ENCODE measurements at places on chromosomes 11 and 22.
A peak's percentile ranks its signal among the peaks of the same experiment; 100 is the strongest.

- peak; percentile 63 for DNase-seq
Observed at GRCh38 chr11:12862696-12863469, 146.2 kb upstream of the RASSF10 start.

- no peak for DNase-seq
Observed at GRCh38 chr11:132872211-132872610, 660.1 kb downstream of the OPCML start.

DNA sequence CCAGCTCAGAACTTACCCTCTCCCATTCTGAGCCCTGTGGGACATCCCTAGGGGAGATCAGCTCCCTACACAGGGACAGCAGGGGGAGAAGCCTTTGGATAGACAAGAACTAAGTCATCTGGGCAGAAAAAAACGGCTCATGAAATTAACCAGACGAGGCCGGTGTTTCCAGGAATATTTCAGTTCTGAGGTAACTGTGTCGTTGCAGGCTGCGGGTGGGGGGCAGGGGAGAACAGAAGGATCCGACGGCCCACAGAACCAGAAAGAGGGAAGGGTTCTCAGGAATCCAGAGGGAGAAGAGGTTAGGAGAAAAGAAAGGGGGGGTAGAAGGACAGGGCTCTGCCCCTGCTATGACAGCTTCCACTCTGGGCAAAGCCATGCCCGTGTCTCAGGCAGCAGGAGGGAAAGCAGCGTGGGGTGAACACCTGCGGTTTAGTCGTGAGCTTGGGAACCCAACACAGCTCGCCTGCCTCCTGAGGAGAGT, 3.6 kb downstream of the CLCF1 start:
- DNase-seq: no peak

GRCh38 chr11:72100462-72100861, 2.6 kb downstream of the LAMTOR1 start:
- peak; percentile 29 for DNase-seq

- no peak for DNase-seq
Observed at GRCh38 chr11:7524462-7525235, 10.8 kb downstream of the PPFIBP2 start.

DNA sequence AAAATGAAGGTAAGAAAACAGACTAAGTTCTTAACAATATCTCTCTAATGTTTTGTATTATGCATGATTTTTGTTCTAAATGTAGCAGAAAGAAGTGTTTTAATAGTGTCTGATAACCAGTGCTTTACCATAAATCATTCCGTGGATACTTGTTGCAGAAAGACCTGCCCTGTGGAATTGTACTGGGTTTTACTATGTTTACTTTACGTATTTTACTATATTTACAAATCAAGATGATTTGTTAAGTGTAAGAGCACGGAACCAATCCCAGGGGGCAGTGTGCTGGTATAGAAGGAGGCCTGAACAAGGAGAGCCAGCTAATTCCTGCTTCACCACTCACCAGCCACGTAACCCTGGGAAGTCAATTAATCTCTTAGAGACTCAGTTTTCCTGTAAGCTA, 1.4 kb downstream of the HTR3B start:
- no peak for DNase-seq

- no peak for DNase-seq
Observed at GRCh38 chr11:11975201-11976092, 33.0 kb downstream of the DKK3 start.

DNA sequence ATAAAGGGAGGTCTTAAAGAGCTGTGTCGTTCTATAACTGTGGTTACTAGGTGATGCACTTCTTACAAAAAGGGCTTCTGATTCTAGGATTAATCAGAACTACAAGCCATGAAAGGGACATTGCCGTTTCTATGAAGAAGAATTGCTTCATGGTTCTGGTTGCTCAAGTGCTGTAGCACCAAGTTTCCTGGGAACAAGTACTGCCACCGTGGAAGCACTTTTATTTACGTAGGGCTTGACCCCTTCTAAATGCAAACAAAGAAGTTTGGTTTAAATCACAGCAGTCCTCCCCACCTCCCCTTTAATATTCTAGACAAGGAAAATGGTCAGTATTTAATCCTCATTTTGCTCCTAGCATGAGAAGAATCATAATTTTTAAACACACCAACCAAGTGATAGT, 9.8 kb downstream of the YAP1 start:
- no peak for DNase-seq

DNA sequence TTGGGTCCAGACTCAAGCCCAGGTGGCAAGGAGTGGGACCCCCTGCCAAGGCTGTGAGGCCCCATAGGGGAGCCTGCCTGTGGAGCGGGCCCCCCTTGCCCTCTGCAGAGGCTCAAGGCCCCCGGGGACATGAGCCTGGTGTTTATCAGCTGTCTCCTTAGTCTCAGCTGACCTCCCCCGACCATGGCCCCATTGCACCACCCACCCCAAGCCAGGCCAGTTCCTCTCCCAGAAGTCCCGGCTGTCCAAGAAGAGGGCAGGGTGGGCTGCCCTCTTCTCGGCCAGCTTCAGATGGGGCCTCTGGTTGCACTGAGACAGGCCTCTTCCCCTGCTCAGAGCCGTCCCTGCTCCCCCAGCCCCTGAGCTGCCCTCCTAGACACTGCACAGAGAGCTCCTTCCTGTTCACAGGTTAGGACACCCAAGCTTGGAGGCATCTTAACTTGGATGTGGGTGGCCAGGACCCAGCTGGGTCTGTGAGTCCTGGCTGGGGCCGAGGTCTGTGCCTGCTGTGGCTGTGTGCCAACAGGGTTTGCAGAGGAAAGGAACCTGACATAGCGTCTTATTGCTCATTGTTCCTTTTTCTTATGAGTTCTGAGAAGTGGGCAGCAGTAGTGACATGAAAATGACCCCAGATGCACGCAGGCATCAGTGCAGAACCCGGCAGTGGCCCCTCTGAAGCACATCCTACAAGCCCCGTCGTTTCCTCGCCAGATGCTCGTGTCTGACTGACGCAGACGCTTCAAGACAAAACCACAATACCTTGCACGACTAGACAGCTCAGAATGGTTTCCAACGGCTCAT, 5.4 kb downstream of the TRABD start:
- no peak for DNase-seq

- DNase-seq: no peak
Observed at GRCh38 chr22:50141462-50141861, 29.1 kb upstream of the PANX2 start.

- no peak for DNase-seq
Observed at GRCh38 chr11:132992838-132993631, 539.3 kb downstream of the OPCML start.

GRCh38 chr11:13674799-13675509, 6.5 kb downstream of the FAR1 start:
- no peak for DNase-seq

- no peak for DNase-seq
Observed at GRCh38 chr11:70302419-70302752, 31.9 kb downstream of the PPFIA1 start.

GRCh38 chr11:100561323-100561722, 125.8 kb upstream of the ARHGAP42 start:
- DNase-seq: no peak

GRCh38 chr11:72812967-72813739, 1.1 kb upstream of the ATG16L2 start:
- no peak for DNase-seq

DNA sequence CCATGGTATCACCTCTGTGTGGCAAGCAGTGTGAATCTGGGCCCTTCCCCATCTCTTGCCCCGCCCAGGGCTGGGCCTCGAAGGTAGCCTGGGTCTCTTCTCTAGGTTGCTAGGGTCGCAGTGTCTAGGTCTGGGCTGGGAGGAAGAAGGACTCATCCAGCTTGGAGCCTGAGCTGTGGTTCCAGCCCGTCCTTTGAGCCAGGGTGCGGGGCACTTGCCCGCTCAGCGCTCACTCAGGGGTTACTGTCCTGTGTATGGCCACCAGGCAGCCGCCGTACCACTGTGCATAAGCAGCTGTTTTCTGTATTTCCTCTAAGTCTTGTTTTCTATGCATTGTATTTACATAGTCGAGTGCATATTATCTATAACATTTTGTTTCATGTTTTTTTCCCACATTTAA, 160.9 kb downstream of the TBC1D22A start:
- DNase-seq: no peak

DNA sequence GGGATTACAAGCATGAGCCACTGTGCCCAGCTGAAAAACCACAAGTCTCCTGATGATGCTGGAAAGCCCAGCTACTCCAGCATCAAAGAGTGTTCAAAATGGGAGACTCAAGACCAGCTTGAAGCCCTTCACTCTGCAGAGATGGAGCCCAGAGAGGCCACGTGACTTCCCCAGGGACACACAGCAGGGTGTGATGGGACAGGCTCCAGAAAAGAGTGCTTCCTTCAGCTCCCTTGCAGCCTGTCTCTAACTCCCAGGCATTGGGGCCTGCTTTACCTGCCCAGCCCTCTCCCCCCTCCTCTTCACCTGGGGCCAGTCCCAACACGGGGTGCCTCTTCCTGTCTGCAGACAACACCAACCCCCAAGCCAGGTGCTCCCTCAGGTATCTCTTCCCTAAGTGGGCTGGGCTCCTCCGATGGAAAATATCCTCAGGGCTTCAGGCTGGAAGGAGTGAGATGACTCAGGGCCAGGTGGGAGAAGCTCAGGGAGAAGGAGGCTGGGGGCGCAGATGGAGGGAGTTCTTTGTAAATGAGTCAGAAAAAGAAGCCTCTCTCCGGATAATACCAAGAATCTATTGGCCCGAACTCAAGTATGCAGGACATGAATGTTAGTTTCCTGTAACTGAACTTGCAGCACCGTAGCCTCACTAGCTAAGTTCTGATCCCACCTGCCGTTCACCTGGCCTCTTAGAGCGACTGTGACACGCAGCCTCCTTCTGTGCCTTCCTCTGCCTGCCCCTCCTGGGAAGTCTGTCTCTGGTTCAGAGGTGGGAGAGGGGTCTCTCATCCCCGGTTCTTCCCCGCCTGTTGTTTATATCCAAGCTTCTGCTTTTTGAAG, 326.6 kb downstream of the MN1 start:
- peak; percentile 63 for DNase-seq

- no peak for DNase-seq
Observed at GRCh38 chr11:35144136-35144741, 5.3 kb downstream of the CD44 start.

DNA sequence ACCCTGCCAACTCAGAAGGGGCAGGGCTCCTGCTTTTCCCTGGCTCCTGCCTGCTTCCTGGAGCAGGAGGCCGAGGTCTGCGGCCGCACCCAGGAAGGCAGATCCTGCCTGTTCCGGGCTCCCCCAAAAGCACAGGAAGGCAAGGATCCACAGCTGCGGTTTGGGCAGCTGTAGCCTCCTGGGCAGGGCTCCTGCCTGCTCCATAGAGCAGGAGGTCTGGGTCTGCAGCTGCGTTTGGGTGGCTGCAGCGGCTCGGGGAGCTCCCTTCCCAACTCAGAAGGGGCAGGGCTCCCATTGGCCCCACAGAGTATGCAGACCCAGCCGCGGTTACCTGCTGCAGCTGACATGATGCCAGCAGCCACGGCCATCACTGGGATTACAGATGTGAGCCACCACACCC, 5.5 kb downstream of the UPK2 start:
- DNase-seq: no peak

- DNase-seq: no peak
Observed at GRCh38 chr11:116740741-116741140, 32.0 kb downstream of the BUD13 start.

GRCh38 chr11:112289588-112290492, 29.2 kb upstream of the PLET1 start:
- peak; percentile 79 for DNase-seq

DNA sequence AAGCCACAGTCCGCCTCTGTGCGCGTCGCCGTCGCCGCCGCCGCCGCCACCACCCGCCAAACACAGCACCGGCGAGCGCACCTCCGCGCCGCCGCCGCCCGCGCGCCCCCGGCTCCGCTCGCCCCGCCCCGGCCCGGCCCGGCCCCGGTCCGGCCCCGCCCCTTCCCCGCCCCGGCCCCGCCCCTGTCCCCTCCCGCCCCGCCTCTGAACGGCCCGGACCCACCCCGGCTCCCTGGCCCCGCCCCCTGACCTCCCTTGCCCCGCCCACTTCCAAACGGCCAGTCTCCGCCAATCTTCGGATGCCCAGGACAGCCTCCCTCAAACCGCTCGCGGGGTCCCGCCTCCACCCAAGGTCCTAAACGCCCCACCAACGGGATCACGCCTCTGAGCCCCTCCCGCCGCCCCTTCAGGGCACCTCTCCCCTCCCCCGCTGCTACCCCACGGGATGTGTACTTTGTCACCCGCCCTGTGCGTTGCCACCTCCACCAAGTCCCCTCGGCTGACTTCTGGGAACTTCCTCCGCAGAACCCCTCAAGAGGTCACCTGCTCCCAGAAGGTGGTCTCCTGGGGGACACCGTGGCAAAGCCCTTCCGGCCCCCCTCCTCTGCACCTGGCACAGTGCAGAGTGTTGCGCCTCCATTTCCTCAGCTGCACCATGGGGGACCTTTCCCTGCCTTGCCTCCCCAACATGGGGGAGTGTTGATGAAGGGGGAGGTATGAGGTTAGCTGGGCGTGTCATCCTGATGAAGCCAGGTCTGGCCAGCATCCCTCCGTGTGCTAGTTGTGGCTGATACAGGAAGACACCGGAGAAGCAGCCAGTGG, at the start of gene KIAA0930:
KIAA0930 (minus strand) TSS at position 85 of the 822 bp plus-strand sequence. CDS start 191 bp downstream, outside the sequence.
- peak; percentile 87 for DNase-seq

DNA sequence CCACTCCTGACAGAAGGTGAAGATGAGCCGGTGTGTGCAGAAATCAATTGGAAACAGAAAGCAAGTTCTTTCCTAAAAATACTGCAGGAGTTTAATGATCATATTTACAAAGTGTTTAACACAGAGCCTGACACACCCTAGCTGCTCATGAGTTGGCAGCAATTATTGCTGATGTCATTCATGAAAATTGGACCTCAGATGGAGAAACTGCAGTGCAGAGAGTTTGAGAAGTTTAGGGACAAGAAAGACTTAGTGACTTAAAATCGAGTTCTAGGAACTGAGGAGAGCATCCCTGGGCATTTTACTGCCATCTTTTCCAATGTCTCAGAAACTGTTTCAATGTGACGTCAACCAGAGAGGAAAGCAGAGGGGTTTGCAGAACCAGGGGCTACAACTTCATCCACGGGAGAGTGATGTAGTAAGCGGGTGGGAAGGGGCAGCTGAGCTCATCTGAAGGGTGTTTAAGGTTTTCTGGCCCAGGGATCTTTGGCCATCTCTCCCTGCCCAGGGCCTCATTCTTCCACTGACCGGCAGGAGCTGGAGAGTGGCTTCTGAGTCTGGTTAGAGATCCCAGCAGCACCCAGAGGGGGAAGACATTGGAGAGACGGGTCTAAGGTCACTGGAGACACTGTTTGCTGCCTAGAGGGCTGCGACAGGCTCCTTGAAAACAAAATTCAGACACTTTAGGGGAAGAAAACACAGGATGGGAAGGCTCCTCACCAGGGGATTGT, 21.1 kb upstream of the IGLL5 start:
- no peak for DNase-seq

- DNase-seq: no peak
Observed at GRCh38 chr11:72511393-72512047, 77.2 kb upstream of the CLPB start.
